ENCODE measurements at places on chromosomes 7 and 10.
A peak's percentile ranks its signal among the peaks of the same experiment; 100 is the strongest.

DNA sequence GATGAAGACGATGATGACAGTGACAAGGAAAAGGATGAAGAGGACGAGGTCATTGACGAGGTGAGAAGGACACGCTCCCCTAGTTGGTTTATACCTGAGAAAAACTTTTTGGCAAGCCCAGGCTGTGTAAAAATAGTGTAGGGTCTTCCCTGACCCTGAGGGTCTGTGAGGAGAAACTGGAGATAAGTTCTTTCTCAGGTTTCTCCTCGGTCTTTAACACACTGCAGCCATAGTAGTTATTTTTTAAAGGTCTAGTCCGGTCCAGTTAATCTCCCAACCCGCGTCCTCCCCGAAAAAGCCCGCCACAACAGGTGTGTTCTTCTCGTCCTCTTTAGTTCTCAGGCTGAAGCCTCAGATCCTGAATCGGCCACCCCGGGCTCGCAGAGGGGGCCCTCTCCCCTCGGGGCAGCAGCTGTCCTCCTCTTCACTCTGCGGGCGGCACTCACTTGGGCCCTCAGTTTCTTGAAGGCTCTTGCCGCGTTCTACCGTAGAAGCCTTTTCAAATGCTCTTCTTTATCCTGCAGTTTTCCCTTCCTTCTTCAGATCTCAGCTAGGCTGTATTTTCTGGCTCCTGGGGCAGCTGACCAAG, 411 bp downstream of the BCCIP start:
- H3K4me1 ChIP-seq = peaks cover 17% of the 10 kb centered on the region

GRCh38 chr10:127525686-127526085, 23.4 kb upstream of the NPS start:
- peaks cover 14% of the 10 kb centered on the region for H3K27me3 ChIP-seq
- no peak overlapping the region for H3K27ac ChIP-seq
- H3K4me1 ChIP-seq = no peaks in the 10 kb centered on the region

- no peaks in the 10 kb centered on the region for H3K27me3 ChIP-seq
- no peaks in the 10 kb centered on the region for H3K36me3 ChIP-seq
- no peak overlapping the region for H3K4me3 ChIP-seq
- no peak overlapping the region for H3K27ac ChIP-seq
- no peaks in the 10 kb centered on the region for H3K4me1 ChIP-seq
Observed at GRCh38 chr10:1645896-1646295, 91.4 kb downstream of the ADARB2 start.

GRCh38 chr7:34060196-34060947, 155.0 kb downstream of the BMPER start:
- H3K4me3 ChIP-seq = no peak overlapping the region
- H3K36me3 ChIP-seq = no peaks in the 10 kb centered on the region
- H3K27me3 ChIP-seq = no peaks in the 10 kb centered on the region

DNA sequence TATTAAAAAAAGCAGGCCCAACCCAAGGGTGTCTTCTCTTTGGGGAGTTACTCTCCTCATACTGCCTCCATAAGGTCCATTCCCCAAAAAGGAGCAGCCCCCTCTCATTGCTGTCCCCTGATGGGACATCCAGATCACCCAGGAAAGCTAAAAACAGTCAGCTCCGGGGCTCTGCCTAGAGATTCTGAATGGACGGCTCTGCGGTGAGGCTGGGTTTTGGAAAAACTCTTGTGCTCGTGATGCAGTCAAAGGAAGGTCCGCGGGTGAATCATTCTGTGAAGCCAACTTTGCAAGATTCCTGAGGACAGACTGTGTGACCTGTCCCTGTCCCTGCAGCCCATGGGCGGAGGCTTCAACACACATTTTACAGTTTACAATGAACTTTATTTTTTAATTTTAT, 351.5 kb downstream of the TYW1 start:
- no peaks in the 10 kb centered on the region for H3K36me3 ChIP-seq
- no peak overlapping the region for H3K4me3 ChIP-seq
- H3K27me3 ChIP-seq = no peaks in the 10 kb centered on the region
- no peak for DNase-seq
- no peak overlapping the region for H3K27ac ChIP-seq

DNA sequence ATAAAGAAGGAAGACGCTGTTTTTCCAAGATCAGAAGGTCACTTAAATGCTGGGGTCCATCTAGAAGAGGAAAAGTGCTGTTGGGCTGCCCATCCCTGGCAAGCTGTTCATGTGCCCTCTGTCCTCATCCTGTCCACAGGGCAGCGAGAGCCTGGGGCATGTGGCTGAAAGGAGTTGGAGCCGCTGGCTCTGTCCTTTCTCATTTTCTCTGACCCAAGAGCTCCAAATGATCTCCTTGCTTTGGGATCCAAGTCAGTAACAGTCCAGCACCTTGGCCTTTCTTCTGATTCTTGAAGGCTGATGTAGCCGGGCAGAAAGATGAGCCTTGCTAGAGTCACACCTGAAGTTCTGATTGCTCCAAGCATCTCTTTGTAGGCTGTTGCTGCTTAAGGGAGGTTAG, 44.4 kb downstream of the SPDYE5 start:
- peaks cover 40% of the 10 kb centered on the region for H3K36me3 ChIP-seq
- no peak overlapping the region for H3K4me3 ChIP-seq
- no peak overlapping the region for H3K27ac ChIP-seq
- H3K4me1 ChIP-seq = peaks cover 5% of the 10 kb centered on the region
- H3K27me3 ChIP-seq = no peaks in the 10 kb centered on the region
- no peak for DNase-seq

DNA sequence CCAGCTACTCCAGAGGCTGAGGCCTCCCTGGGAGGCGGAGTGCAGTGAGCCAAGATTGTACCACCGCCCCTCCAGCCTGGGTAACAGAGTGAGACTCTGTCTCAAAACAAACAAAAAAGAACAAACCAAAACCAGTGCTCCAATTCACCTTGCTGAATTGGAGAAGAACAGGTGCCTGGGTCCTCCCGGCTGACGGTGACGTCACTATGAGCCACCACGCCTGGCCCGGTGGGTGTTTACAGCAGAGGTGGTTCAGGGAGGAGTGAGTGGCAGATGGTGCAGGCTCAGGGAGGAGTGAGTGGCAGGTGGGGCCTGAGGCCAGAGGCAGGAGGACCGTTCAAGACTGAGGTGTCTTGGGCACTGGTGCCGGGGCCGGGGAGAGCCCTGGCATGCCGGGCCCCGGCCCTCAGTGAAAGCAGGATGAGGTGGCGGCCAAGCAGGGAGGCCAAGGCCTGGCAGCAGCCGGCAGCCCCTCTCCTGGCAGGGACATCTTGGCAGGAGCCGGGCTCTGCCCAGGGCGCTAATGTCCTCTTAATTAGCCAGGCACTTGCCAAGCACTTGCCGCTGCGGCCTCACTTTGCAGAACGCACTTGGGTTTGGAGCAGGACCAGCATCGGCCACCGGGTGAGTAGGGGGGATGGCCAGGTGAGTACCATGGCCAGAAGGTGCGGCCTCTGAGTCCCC, 162.8 kb upstream of the TNRC18 start:
- H3K36me3 ChIP-seq = no peaks in the 10 kb centered on the region
- no peaks in the 10 kb centered on the region for H3K27me3 ChIP-seq
- H3K4me3 ChIP-seq = no peak overlapping the region
- peaks cover 10% of the 10 kb centered on the region for H3K4me1 ChIP-seq
- no peak overlapping the region for H3K27ac ChIP-seq

DNA sequence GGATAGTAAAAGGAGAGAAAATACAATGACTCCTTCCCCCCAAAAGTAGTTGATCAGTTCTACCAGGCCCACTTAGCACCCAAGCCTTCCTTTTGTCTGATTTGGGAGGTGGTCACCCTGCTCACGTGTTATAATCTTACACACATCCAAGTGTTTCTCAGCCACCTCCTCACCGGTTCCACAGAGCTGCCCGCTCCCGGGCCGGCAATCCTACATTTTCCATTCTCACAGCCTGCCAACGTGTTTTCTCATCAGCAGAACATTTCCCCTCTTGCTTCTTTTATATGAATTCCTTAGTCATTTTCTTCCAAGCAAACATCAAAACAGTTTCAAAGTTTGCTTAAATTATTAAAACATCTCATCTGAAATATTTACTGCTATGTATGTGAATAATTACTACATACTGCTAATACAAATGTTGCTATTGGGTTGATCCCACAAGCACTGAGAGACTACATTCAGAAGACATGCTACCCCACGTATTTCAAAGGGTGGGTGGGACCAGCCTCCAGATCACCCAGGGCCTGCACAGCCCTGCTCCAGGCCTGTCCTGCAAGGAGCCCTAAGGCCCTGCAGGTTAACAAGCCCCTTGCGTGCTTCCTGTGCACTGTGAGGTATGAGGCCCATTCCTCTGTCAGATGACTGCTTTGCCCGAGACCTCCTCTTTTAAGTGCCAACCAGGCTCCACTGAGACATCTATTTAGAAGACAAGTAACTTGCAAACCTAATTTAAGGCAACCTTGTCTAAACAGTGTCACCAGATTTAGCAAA, 75.3 kb downstream of the GRB10 start:
- DNase-seq = no peak
- peaks cover 3% of the 10 kb centered on the region for H3K4me1 ChIP-seq
- peaks cover under 1% of the 10 kb centered on the region for H3K36me3 ChIP-seq
- H3K4me3 ChIP-seq = no peak overlapping the region
- H3K27ac ChIP-seq = no peak overlapping the region

GRCh38 chr7:24922099-24922773, 57.7 kb downstream of the OSBPL3 start:
- DNase-seq = no peak
- H3K27ac ChIP-seq = no peak overlapping the region
- no peaks in the 10 kb centered on the region for H3K36me3 ChIP-seq
- H3K4me3 ChIP-seq = no peak overlapping the region
- peaks cover 19% of the 10 kb centered on the region for H3K4me1 ChIP-seq

GRCh38 chr7:9391221-9391620, 957.8 kb downstream of the NXPH1 start:
- H3K27ac ChIP-seq = no peak overlapping the region
- no peaks in the 10 kb centered on the region for H3K27me3 ChIP-seq
- H3K4me1 ChIP-seq = no peaks in the 10 kb centered on the region

- no peaks in the 10 kb centered on the region for H3K27me3 ChIP-seq
- DNase-seq = no peak
- no peaks in the 10 kb centered on the region for H3K4me1 ChIP-seq
- H3K36me3 ChIP-seq = no peaks in the 10 kb centered on the region
- H3K4me3 ChIP-seq = no peak overlapping the region
- no peak overlapping the region for H3K27ac ChIP-seq
Observed at GRCh38 chr7:110854651-110855050, 236.3 kb upstream of the LRRN3 start.

GRCh38 chr7:123682690-123683089, 27.0 kb downstream of the LMOD2 start:
- DNase-seq = peak; percentile 76
- H3K27me3 ChIP-seq = no peaks in the 10 kb centered on the region
- H3K4me3 ChIP-seq = no peak overlapping the region
- H3K27ac ChIP-seq = no peak overlapping the region
- no peaks in the 10 kb centered on the region for H3K4me1 ChIP-seq

DNA sequence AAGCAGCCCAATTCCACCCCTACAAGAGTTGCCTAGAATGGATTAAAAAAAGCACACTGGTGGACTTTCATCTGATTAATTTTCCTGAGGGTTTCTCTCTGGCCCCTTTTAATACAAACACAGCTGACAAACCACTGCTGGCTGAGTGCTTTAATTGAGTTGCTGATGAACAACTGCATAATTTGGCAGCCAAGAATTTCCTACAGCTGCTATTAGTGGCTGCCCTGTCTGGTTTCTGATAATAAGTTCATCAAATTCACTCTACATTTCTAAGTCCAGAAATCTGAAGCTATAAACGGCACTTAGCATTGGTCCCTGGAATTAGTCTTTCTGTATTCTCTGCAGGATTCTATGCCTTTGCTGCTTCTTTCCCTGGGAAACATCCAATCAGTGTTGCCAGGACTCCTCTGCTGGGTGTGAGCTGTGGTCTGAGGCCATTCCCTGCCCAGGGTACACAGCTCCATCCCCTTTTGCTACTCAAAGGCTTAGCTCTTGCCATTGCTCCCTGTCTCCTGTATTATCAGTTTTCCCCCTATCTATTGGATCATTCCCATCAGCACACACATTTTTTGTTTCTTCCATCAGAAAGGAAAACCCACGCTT, 110.6 kb downstream of the LSM5 start:
- DNase-seq = no peak
- no peaks in the 10 kb centered on the region for H3K27me3 ChIP-seq
- no peaks in the 10 kb centered on the region for H3K4me1 ChIP-seq

- peaks cover 6% of the 10 kb centered on the region for H3K4me1 ChIP-seq
- no peak for DNase-seq
- H3K36me3 ChIP-seq = peaks cover 7% of the 10 kb centered on the region
- no peaks in the 10 kb centered on the region for H3K27me3 ChIP-seq
Observed at GRCh38 chr10:88892222-88892967, 12.3 kb downstream of the STAMBPL1 start.

DNA sequence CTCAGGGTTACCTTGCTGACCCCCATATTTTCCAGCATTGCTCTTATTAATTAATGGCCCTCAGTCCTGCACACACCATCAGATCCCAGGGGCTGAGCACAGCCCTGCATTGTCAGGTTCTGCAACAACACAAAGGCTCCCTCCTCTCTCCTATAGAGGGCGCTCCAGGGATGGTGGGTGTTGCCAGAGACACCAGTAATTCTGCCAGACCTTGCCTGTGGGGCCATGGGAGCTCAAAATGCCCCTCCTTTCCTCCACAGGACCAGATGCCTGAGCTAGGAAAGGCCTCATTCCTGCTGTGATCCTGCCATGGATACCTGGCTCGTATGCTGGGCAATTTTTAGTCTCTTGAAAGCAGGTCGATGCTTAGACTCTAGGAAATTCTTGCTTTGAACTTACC, 42.8 kb upstream of the PRSS58 start:
- peaks cover 63% of the 10 kb centered on the region for H3K4me1 ChIP-seq
- no peaks in the 10 kb centered on the region for H3K36me3 ChIP-seq

- peak; percentile 50 for DNase-seq
- H3K4me1 ChIP-seq = peaks cover 7% of the 10 kb centered on the region
- H3K4me3 ChIP-seq = no peak overlapping the region
- peak overlapping the region; percentile 22 for H3K27ac ChIP-seq
- H3K36me3 ChIP-seq = no peaks in the 10 kb centered on the region
Observed at GRCh38 chr10:96789571-96790108, 42.5 kb upstream of the LCOR start.

DNA sequence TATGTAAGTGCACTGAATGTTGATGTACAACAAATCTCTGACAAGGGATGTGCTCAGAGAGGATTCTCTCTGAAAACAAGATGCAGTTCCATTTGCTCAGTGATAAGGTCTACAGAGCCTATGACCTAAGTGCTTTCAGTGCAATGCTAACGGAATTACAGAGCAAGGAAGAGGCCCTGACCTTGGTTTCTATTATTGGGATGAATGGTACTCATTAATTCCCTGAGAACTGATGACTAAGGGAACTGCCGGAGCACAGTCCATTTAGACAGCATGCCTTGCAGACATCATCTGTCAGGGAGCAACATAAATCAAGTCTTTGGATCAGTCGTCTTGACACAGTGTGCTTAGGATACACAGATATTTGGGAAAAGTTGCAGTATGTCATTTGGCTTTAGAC, 340.8 kb downstream of the PHTF2 start:
- H3K4me1 ChIP-seq = no peaks in the 10 kb centered on the region
- H3K27me3 ChIP-seq = no peaks in the 10 kb centered on the region
- H3K36me3 ChIP-seq = no peaks in the 10 kb centered on the region
- no peak overlapping the region for H3K4me3 ChIP-seq
